LHCN-M2 (cell line): ENCODE measurements at places on chromosomes 1 and 21. TPM values are rescaled to one million over a fixed set of nuclear protein-coding genes. Genes with fewer than 3 reads are reported as not detected.

Gene APOBEC4
- total RNA-seq: not detected in 2 replicates

Gene LRRC7
- total RNA-seq: 0.45 and 0.80 TPM in 2 replicates

Gene CFAP298
- 32.5 and 46.8 TPM in 2 replicates for total RNA-seq

Gene RAB42
- total RNA-seq: 1.6 and 3.0 TPM in 2 replicates

Gene METTL18
- 8.6 and 10.1 TPM in 2 replicates for total RNA-seq

Gene RIMKLA
- total RNA-seq: not detected in 2 replicates

Gene C1orf105
- 0.19 and 0.46 TPM in 2 replicates for total RNA-seq

DNA sequence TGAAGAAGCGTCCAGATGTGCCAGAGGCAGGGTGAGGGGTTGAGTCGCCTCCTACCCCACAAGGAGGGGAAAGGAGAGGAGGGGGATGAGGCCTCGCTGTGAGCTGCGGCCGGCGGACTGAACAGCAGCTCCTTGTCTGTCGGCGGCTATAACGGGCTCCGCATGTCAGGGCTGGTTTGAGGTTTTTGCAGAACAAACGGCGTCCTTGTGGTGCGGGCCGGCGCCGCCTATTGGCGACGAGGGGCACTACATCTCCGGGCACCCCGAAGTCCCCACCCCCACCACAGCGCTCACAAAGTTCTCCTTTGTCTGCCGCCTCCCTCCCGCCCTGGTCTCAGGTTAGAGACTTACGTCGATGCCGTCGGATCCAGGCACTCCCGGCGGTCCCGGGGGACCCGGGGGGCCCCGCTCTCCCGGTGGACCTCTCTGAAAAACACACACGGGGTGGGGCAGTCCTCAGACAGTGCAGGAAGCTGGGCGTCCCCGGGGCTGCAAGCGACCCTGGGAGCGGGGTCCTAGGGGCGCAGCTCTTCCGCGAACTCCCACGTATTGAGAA lies 1.8 kb downstream of the COL9A2 start:
- DNase-seq: peak; percentile 32

DNA sequence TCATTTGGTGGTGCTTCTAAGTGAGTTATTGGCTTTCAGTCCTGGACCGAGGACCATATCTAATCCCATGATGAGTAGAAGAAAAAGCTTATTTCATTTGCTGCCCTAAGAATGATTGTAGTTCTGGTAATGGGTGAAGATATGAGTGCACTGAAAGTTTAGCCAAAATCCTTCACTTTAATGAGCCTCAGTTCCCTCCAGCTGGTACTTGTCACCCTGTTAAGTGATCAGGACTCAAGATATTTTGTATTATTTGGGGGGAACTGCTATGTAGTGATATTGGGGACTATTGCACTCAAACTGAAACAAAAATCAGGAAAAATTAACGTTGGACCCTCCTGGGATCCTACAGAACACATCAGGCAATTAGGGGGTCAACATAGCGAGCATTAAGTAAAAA lies 165.9 kb downstream of the PRDM2 start:
- DNase-seq: no peak

GRCh38 chr1:196531737-196532524 lies 76.3 kb downstream of the KCNT2 start:
- DNase-seq: no peak

GRCh38 chr1:85611856-85612255 lies 31.3 kb downstream of the CCN1 start:
- DNase-seq: peak; percentile 99

DNA sequence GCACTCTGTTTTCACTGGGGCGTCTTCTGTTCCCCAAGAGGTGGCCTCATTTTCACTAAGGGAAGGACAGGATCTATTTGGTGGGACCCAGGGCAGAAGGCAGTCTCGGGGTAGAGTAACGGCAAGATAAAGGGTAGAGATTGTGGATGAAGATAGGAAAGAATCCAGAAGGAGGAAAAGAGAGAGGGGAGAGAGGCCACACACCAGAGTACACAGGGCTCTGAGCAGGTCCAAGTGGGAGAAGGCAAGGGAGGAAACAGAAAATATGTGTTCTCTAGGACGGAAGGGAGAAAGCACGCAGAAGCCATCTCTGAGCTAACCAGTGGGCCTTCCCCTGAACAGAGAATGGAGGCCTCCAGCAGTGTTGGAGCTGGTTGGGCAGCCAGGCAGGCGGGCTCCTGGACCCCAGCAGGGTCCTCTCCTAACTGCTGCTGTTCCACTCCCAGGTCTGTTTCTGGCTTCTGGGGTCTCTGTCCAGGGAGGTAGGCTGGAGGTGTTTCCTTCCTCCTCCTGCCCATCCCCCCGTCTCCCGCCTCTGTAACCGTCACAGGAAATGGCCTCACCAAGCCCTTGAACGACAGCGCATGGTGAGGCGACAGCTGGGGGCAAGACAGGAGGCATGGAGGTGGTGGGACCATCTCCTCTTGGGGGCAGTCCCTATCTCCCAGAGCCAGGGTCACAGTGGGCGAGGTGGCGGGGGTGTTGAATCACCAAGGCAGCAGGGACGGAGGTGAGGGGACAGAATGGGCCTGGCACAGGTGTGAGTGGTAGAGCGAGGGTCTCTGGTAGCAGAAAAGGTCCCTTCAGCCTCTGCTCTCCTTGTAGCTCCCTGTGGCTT lies 649 bp downstream of the PTPN7 start:
- no peak for DNase-seq

DNA sequence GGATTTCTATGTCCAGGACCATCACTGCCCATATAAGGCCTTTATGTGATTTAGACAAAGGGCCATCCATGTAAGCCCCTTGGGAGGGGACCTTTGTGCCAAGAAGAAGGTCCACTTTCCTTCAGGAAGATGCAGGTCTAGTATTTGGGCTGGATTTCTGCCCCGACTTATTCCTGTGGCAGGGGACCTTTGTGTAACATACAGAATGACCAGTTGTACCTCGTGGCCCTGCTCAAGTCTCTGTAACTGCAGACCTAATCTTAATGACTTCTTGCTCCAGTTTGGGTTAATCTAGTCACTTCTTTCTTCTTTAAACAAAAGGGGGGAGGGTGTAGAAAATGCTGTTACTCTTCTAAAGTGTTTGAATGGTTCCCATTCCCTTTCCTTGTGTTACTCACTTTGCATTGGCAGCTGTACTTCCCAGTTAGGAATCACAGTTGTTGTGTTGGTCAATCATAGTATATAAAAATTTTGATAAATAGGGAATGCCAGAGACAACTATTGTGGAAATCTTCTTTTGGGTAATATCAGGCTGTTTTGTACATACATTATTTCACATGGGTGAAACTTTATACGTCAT lies 54.2 kb downstream of the MIGA1 start:
- DNase-seq: peak; percentile 56

DNA sequence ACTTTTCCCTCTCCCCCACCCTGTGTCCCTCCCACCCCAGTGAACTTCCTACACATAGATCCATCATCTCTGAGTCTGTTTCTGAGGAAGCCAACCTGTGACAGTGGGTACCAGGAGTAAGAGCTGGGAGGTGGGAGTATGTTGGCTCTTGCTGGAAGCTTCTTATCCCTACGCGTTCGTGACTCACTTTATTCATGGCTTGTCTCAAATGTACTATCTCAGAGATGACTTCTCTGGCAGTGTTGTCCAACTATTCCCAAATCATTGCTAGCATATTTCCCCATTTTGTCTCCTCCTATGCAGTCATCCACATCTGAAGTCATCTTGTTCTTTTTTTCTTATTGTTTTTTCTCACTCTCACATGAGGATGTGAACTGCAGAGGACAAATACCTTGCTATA lies 88.0 kb downstream of the HIVEP3 start:
- DNase-seq: no peak

DNA sequence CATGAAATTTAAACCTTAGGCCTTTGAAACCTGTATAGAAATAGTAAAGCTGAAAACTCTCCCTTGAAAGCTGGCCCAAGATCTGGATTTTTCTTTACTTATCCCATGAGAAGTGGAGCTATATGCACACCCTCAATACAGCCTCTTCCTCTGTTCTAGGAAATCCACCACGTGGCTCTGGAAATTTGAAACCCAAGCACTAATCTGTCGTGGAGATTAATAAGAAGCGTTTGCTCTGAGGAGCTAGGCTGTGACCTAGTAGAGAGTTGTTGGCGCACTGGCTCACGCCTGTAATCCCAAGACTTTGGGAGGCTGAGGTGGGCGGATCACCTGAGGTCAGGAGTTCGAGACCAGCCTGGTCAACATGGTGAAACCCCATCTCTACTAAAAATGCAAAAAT lies 291.3 kb upstream of the PLXNA2 start:
- no peak for DNase-seq

DNA sequence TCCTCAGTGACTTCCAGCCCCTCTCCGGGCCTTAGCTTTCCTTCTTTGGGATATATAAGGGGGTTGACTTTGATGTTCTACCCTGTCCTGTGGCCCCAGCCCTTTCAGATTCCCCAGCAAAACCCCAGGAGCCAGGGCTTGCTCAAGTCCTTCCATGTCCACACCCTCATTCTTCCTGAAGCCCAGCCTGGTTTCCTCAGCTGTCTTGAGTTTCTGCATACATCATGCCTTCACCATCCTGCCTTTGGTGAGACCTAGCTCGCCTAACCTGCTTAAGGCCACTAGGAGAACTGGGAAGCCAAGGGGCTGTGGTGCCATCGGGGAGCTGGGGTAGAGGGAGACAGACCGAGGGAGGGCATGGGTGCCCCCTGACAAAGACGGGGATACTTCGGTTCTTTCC lies 17.2 kb upstream of the PEF1 start:
- no peak for DNase-seq

GRCh38 chr1:243890576-243890975 lies 40.5 kb upstream of the AKT3 start:
- peak; percentile 8 for DNase-seq

DNA sequence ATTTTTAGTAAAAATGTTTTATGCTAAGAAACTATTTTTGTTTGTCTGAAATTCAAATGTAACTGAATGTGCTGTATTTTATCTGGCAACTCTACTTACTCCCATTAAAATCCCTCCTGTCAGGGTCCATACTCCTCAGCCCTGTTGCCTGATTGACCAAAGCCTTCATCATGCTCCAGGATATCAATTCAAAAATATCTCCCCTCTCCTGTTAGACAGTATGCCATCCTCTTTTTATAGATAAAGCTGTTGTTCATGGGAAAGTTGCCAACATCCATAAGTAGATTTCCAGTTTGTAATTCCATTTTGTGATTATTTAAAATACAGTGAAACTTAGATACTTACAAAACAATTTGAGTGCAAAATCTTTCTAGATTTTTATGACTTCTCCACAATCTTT lies 65.7 kb downstream of the DTL start:
- no peak for DNase-seq

- DNase-seq: no peak
Observed at GRCh38 chr1:59714966-59715365, 99.8 kb upstream of the HOOK1 start.

GRCh38 chr1:71203241-71203640 lies 122.4 kb upstream of the ZRANB2 start:
- DNase-seq: no peak

DNA sequence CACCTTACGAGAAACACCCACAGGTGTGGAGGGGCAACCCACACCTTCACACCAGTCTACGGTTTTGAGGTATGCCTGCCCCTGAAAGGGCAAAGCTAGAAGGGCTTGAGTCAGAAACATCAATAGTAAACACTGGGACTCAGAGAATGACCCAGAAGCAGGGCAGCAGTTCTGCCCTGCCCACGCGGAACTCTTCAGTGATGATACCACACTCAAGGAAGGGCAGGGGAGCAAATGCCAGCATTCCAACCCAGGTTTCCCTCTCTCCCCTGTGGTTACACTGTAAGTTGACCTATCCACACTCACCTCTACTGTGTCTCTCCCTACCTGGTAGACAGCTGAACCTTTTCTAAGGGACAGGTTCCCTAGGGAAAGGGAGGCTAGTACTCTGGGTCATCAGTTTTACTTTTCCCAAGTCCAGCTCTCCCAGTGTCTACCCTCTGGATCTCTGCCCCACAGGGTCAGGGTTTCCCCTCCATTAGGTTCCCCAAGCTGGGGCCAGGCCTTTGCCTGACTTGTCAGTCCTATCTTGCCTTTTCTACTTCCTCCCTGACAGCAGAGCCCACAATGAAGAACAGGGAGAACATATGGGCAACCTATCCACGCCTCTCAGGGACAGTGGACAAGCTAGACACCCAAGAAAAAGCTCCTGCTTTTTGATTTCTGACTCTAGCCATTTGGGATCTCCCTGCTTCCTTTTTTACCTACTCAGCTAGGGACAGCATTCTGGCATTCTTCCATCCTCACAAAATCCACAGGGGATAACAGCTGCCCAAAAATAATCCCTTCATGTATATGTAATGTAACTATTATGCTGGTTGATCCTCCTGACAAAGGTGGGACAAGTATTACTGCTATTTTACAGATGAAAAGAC lies 3.0 kb downstream of the F11R start:
- no peak for DNase-seq

DNA sequence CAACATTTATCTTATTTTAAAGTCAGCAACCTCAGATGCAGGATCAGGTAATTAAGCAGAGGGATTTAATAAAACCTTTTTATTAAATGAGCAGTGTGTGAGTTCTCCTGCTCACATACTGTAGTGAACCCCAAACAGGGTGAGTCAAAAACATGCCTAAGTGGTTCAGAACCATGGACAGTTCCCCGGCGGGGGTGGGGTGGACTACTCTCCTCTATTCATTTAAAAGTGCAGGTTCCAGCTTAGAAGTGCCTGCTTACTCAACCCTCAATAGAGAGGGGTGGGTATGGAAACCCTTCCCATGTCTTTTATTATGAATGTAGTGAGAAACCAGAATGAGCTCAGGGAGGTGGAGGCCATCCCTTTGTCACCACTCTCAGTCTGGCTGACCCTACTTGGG lies 397.9 kb downstream of the HHAT start:
- peak; percentile 51 for DNase-seq

DNA sequence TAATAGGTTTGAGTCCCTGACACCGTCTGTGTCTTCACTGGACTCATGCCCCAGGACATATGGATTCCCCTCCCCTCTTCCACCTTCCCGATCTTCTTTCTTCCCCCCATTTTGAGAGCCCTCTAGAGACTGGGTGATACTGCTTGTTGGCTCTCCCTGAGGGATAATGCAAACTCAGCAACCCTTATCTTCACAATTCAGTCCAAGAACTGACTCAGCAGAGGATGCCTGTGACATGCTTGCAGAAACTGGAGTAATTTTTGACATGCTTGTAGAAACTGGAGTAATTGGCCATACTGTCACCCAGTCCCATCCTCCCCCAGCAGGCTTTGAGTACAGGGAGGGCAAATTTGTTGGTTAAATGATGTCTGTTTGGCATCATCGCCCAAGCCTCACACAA lies 127.6 kb upstream of the CTTNBP2NL start:
- no peak for DNase-seq

GRCh38 chr1:8510041-8510823 lies 192.3 kb downstream of the SLC45A1 start:
- DNase-seq: peak; percentile 48

DNA sequence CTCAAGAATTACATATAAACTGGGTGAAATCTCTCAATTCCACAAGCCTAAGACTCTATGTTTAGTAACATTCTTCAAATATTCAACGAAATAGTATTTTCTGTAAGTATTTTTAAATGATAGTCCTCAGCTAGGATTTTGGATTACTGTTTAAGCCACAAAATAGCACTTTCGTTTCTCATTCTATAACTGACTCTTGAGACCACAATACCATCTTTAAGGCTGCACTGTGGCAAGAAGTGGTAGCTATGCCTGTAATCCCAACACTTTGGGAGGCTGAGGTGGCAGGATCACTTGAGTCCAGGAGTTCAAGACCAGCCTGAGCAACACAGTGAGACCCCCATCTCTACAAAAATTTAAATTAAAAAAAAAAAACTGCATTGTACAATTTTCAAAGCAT lies 126.7 kb downstream of the CDC42BPA start:
- no peak for DNase-seq
